ENCODE measurements at places on chromosomes 4 and X. TPM values are rescaled to one million over a fixed set of nuclear protein-coding genes. Genes with fewer than 3 reads are reported as not detected.

DNA sequence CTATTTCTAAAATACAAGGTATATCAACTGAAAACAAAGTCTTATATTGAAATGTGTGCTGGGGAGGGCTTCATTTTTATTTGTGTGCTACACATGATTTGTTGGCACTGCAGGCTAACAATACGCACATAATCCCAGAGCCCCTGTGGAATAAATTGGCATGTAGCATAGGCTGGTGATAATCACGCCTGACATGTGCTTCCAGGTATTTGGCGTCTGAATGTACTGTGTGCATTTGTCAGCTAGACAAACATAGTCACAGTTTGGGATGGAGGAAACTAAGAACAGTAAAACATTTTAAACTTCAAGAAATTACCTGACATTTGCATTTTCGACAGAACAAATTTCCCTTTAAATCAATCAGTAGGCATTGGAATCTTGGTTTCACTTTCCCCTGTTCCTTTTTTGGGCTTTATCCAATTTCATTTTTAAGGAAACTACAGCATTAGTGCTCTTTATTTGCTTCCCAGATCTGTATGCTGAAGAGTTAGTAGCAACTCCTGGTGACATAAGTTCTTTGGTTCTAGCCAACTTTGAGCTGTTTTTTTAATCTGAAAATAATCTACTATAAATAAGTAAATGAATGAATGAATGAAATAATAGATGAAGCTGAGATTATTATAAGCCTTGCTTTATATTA, 472.3 kb downstream of the PDHA2 start:
- no peak for DNase-seq

- no peak for DNase-seq
These were observed 20.8 kb upstream of the SLC10A4 start for GRCh38 chr4:48462363-48462762.

- peak; percentile 95 for DNase-seq
These were observed 80.8 kb downstream of the ANKRD50 start for GRCh38 chr4:124631760-124632159.

DNA sequence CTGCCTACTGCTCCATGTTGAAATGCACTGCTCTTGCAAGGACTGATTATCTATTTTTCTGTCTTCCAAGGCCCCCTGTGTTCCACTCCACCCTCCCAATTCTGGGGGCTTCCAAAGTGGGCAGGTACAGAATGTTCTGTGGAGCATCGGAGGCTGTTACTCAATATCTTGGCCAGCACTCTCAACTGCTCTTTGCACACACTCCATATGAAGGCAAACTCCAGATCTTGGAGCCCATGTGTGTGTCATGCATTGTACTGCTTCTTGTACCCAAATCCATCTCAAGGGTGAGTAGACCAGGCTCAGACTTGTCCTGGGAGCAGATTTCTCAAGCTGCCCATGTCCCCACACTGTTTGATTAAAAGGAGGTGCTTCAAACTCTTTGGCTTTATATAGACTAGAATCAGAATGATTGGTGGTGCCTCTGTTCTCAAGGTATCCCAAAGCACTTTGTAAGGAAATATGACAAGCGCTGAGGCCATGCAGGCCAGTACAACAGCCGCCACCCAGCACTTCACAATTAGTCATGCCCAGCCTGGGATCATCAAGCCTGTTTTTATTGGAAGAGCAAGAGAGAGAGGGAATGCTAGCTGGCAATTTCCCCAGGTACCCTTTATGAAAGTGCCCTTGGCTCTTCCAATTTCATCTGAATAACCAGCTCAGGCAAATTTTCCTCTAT, 44.3 kb downstream of the AR start:
- DNase-seq = no peak

DNA sequence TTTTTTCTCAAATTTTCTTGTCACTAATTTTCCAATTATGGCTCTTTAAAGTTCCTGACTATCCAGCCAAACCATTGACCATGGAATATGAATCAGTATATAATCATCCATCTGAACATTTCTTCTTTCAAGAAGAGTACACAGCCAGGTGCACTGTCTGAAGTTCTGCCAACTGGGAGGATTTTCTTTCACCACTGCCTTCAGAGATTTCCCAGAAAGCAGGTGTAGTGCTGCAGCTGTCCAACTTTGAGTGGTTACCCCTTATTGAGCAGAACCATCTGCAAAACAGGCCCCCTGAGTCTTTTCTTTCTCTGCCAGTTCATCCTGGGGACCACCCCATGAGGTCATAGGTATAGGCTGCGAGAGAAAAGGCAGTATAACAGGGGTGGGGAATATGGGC, 1213.2 kb downstream of the RAPGEF2 start:
- peak; percentile 40 for DNase-seq

DNA sequence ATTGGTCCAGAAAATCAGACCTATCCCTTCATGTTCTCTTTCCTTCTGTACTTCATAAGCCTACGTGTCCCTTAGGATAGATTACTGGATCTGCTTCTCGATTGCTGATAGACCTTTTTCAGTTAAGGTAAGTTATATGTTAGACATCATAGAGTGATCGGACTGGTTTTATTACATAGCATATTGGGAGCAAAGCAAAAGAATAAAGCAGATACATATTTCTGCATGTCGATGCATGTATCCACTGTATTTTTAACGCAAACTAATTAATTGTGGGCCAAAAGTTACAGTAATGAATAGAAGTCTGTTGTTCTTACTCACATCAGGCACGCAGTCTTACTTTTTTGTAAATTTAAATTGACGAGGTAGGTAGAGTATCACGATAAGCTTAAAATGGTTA, 106.4 kb downstream of the SLIT2 start:
- no peak for DNase-seq

DNA sequence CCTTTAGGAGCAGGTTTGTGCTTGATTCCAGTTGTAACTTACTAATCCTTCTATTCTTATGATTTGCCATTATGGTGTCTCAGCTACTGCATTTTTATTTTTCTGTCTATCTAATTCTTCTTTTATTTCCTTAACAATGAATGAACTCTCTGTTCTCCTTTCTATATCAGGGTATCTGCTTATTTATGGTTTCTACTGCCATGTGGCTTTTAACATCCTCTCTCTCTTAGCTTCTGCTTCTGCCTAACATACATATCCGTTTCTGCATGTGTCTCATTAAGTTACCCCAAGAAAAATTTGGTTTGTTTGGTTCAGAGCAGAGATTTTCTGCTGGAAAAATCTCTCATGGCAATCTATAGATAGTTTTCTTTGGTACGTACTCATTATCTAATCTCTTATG, 614.4 kb downstream of the RPA4 start:
- no peak for DNase-seq

- no peak for DNase-seq
These were observed 1718.0 kb upstream of the PCDH7 start for GRCh38 chr4:29002151-29002550.

DNA sequence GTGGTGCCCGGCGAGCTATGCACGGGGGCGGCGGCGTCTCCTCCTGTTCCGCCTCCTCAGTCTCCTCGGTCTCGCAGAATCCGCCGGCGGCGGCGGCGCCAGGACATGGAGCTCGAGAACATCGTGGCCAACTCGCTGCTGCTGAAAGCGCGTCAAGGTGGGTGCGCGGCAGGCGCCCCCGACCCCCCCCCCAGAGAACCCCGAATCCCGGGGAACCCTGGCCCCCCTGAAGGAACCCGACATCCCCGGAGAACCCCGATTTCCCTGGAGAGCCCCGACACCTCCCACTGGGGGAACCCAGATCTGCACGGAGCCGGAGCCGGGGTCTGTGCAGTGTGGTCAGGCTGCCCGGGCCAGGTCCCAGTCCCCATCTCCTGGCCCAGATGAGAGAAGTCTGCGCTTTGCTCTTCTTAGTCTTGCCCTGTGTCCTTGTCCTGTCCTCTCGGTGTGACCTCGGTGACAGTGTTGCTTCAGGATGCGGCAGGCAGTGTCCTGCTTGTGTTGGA, 648 bp downstream of the GRK4 start:
- DNase-seq = peak; percentile 64

DNA sequence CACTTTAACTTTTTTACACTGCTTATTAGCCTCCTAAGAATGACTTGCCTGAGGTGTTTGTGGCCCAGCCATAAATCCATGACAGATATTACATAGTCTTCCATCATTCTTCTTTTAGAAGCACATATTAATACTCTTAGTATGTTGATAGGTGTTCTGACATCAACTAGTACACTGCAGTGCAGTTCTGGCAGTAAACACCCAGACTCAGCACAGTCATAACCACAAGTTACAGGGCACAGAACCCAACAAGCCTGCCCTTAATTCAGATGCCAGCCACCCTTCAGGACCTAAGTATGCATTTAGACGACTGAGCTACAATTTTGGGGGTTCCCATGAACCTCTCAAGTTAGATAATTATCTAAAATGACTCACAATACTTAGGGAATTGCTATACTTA, 36.5 kb upstream of the GUCY1B1 start:
- DNase-seq = no peak

GRCh38 chrX:103716962-103717361, 6.3 kb downstream of the TMEM31 start:
- DNase-seq = peak; percentile 54

- DNase-seq = peak; percentile 1
These were observed 164.4 kb downstream of the RBMX2 start for GRCh38 chrX:130566028-130566683.

- no peak for DNase-seq
These were observed 74.0 kb downstream of the STK32B start for GRCh38 chr4:5125321-5125720.

DNA sequence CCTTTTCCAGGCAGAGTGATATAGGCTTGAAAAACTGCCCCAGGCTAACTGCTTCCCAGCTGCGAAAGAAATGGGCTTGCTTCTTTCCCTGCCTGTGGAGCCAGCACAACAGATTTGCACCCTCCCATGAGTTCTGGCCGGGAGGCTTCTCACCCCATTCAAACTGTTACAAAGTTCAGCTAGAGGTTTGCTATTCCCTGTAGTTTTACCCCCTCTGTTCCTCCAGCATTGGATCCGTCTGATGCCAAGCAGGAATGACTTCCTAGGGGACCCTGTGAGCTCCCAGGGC, 87.6 kb upstream of the NDST4 start:
- DNase-seq = no peak

DNA sequence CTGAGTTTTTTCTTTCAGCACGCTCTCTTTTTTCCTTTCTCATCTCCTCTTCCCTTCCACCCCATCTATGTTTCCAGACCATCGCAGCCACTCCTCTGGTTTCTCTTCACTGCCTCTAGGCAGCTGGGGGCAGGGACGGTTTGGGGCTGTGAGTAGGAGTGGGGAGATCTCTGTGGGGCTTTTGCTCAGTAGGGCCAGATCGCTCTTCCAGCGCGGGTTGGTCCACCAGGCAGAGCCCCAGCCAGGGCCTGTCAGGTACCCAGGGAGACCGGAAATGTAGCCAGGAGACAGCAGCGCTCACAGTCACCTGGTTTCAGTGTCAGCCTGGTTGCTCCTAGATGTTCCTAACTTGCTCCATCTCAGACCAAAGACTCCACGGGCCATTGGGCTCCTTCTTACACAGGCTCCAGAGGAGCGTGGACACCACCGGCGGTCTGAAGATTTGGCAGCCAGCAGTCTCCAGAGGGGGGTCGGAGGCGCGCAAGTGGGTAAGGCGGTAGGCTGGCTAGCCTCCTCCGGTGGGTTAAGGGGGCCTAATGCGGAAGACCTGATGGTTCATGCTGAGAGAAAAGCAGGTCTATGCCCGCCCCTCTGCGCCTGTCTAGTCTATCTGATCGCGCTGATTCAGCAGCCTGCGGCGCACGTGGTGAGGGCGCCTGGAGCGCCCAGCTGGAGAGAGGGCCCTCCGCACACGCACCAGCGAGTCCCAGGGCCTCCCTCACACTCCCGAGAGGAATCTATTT, 1.8 kb downstream of the FGF5 start:
- DNase-seq = peak; percentile 55

- no peak for DNase-seq
These were observed 18.0 kb downstream of the GC start for GRCh38 chr4:71765821-71766383.

GRCh38 chr4:38313175-38313574, 350.8 kb upstream of the KLF3 start:
- DNase-seq = no peak

GRCh38 chr4:53987761-53988171, 76.6 kb downstream of the CHIC2 start:
- peak; percentile 88 for DNase-seq

GRCh38 chr4:76948443-76949275, 893 bp upstream of the SEPTIN11 start:
- peak; percentile 73 for DNase-seq

DNA sequence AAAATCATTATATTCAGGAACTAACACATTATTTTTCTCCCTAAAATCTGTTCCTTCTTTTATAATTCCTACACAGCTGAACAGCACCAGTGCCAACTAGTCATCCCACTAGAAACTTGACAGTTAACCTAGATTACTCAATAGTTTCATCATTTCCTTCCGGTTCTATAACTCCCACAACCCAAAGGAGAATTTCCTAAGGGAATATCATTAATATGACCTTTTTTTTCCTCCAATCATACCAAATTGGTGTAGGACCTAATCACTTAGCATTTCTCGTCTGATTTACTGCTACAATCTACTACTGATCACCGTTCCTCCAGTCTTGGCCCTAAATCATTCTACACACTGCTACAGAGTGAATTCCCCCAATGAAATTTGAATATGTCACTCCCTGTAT, 45.9 kb downstream of the WDFY3 start:
- DNase-seq = peak; percentile 54

GRCh38 chr4:4387531-4388310, 819 bp downstream of the NSG1 start:
- no peak for DNase-seq

DNA sequence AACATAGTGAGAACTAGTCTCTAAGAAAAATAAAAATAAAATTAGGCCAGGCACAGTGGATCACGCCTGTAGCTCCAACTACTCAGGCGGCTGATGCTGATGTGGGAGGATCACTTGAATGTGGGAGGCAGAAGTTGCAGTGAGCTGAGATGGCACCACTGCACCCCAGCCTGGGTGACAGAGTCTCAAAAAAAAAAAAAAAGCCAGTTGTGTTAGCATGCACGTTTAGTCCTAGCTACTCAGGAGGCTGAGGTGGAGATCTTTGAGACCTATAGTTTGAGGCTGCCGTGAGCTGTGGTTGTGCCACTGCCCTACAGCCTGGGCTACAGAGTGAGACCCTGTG, 2.5 kb downstream of the DCK start:
- DNase-seq = no peak

GRCh38 chr4:154084864-154085263, 296.0 kb upstream of the SFRP2 start:
- peak; percentile 78 for DNase-seq

The VCX2 gene
- not detected for total RNA-seq

The PPP1R2C gene
- total RNA-seq = not detected

The NPY1R gene
- total RNA-seq = 0.67 TPM

The SYTL5 gene
- total RNA-seq = under 0.01 TPM

The SLC30A9 gene
- total RNA-seq = 60.9 TPM

The ANK2 gene
- total RNA-seq = 9.9 TPM

The LEF1 gene
- total RNA-seq = 0.67 TPM
